A549 treated with Mapracorat at 1 μM for 4 hours (cell line): ENCODE measurements at places on chromosomes 7 and 10. TPM values are rescaled to one million over a fixed set of nuclear protein-coding genes. Genes with fewer than 3 reads are reported as not detected.

OPALIN gene
- not detected in 5 replicates for total RNA-seq

CFTR gene
- total RNA-seq: not detected in 5 replicates

SPDYE1 gene
- not detected in 5 replicates for total RNA-seq

ELAPOR2 gene
- not detected in 5 replicates for total RNA-seq

TLL2 gene
- 0.06 to 0.15 TPM (median 0.12 TPM) in 5 replicates for total RNA-seq

ENKUR gene
- 0.19 to 0.41 TPM (median 0.35 TPM) in 5 replicates for total RNA-seq

CDNF gene
- total RNA-seq: 1.1 to 1.4 TPM (median 1.3 TPM) in 5 replicates
